ENCODE measurements at places on chromosomes 12 and 14.
A peak's percentile ranks its signal among the peaks of the same experiment; 100 is the strongest.

- DNase-seq = no peak
These were observed 114.1 kb downstream of the RFLNA start for GRCh38 chr12:124408822-124409517.

DNA sequence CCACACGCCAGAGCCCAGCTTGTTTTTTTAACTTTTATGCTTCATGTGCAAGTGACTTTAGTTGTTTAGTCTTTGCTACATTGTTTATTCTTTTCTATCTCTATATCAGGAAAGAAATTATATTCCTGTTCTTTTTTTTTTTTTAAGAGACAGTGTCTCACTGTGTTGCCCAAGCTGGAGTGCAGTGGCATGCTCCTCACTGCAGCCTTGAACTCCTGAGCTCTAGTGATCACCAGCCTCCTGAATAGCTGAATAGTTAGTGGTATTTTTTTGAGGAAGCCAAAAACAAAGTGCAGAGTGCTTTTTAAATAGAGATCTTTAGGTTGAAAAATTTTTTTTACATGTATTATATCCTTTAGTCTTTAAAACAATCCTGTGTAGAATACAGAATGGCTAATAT, 58.2 kb downstream of the ETNK1 start:
- DNase-seq = no peak

DNA sequence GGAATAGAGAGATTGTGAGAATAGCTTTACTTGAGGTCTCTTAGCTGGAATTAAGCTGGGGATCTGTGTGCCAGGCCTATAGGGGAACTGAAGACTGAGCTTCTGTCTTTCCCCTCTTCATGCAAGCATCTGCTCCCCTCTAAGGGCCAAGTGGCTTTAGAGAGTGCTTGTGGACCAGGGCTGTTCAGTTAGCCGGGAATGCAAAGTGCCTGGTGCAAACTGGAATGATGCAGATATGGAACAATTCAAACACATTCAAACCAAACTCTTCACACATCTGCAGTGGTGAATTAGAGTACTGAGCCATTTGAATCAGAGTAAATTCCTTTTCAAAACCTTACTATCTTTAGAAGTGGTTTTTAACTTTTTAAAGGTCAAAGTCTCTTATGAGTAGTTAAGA, 99.0 kb downstream of the LIN7A start:
- no peak for DNase-seq

DNA sequence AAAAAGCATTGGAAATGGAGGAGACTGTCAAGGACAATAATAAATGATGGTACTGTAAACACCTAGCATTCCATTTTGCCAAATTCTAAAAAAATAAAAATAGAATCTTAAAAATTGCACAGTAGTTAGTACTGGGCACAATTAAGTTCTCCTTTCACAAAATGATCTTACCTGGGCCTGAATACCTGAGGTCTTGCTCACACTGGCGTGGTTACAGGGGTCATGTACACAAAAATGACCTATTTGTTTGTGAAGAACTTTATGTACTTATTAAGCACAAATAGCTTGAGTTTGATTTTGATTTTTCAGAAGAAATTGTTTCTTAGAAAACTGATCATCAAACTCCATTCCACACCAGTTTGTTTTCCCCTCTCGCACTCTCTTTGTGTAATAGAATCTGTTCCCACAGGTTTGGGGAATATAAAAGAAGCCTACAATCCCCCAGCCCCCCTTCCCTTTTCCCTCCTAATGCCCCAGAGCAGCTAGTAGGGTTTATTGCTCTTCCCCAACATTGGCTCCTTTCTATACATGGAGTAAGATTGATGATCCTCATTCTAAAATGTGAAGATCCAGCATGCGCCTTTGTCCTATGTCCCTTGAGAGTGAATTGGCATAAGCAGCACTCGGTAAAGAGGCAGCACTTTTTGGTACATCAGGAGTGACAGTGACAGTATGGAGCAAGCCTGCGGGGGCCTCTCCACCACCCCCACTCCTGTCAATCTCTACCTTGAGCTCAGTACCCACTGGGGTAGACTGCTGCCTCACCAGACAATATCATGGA, 204.3 kb downstream of the ASCL1 start:
- DNase-seq = no peak

GRCh38 chr12:70919597-70920035, 922 bp downstream of the PTPRR start:
- peak; percentile 59 for DNase-seq

DNA sequence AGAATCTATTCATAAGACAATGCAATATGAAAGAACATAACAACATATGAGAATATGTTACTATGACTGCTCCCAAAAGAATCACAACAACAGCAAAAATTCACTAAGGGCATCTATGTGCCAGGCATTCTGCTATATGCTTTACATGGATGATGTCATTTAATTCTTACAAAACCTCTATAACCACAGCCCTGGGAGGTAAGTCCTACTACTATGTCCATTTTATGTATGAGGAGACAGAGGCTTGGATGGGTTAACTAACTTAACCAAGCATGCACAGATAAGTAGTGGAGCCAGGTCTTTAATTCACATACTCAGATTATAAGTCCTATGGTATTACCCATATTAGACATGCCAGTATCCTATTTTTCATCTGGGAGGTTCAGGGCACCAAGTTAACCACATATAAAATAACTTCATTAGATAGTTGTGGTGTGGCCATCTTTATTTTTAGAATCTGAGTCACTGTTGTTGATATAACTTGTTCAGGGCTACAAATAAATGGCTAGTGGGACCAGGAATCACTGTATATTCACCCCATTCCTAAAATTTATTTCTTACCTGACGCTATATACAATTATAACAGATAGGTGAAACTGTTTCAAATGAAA, 33.2 kb upstream of the RAD51AP1 start:
- DNase-seq = no peak

- no peak for DNase-seq
These were observed 14.3 kb downstream of the CFL2 start for GRCh38 chr14:34699873-34700621.

Measured in Karpas-422 (cell line).